Stromal cell of bone marrow (primary cell): ENCODE measurements at places on chromosomes 7 and 10.
A peak's percentile ranks its signal among the peaks of the same experiment; 100 is the strongest.

- DNase-seq = no peak
These were observed 348.6 kb downstream of the AUTS2 start for GRCh38 chr7:69946901-69947300.

- DNase-seq = no peak
These were observed 86.6 kb downstream of the FRMPD2 start for GRCh38 chr10:48187713-48188485.

DNA sequence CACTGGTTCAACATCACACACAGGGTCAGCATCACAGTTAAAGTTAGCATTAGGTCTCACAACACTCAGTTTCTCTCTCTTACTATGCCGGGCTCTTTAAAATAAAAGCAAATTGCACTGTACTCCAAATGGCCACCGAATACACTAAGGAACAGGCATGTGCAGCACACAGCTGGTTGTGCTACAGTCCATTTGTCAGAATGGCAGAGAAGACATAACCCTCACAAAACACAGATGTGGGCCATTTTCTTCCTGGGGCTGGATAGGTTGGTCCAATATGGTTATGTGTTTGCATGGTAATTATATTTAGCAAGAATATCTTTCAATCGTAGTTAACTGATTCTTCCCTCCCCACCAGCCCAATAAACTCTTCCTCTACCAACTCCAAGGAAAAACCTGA, 9.0 kb downstream of the JCAD start:
- DNase-seq = no peak

DNA sequence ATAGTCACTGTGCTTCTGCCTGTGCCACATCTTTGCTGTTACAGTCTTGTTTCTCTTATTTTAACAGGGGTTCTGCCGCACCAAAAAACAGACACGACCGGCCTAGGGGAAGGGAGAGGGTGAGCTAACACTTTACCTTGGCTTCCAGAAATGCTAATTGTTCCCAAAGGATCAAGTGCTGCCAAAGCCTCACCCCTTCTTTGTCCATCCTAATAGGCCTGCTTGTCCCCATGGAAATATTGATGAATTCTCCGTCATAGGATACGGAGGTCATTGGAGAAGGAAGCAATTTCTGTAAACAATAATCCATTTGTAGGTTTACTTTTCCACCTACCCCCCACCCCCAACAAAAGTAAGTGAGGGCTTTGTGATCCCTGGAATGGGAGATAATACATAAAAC, 567.3 kb downstream of the KCNMA1 start:
- DNase-seq = no peak

- DNase-seq = no peak
These were observed 38.2 kb upstream of the MBL2 start for GRCh38 chr10:52810761-52811160.

GRCh38 chr10:62665771-62666170, 138.7 kb upstream of the ADO start:
- no peak for DNase-seq

DNA sequence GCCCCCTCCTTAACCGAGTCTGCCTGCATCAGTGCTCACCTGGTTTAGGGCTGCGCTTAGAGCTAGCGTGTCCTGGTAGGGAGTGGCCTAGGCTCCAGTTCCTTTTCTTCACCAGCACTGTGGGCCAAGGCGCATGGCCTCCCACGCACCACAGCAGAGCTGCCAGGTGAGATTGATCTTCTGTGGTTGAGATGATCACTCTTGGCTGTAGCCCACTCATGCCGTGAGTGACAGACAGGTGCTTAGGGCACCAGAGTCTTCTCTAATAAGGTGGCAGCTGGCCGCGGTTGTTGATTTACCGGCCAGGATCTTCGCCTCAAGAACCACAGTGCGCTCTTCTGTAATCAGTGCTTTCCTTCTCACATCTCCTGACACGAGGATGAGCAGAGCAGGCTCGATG, 157.2 kb upstream of the INSYN2A start:
- DNase-seq = no peak

GRCh38 chr7:63039882-63040281, 958.8 kb upstream of the ZNF722 start:
- DNase-seq = no peak

- DNase-seq = no peak
These were observed 70.1 kb downstream of the IMMP2L start for GRCh38 chr7:111492234-111492633.

- DNase-seq = no peak
These were observed 29.0 kb upstream of the BMS1 start for GRCh38 chr10:42753507-42754154.

DNA sequence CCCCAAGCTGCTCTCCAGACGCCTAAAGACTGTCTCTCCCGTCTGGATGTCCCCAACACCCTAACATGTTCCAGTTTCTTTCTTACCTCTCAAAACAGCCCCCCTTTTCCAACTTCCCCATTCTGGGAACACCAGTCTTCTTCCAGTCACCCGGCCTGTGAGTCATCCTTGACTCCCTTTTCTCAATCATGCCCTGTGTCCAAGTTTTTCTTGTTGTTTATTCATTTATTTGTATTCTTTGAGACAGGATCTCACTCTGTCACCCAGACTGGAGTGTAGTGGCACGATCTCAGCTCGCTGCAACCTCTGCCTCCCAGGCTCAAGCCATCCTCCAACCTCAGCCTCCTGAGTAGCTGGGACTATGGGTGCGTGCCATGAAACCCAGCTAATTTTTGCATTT, 15.6 kb downstream of the SNX10 start:
- peak; percentile 57 for DNase-seq
